ENCODE measurements at places on chromosomes 6 and 20.

DNA sequence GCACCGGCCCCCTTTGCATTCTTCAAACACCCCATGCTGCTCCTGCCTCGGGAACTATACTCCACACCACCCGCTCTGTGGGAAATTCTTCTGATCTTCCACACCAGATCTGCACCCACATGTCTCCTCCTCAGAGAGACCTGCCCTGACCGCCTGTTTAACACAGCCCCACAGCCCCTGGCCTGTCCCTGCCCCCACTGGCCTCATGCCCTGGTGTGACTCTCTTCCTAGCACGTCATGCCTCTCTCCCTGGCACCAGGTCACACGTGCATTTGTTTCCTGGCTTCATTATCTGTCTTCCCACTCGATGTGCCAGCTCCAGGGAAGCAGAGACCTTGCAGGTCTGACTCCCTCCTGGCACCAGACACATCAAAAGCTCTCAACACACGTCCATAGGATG, 79.6 kb downstream of the ANKRD60 start:
- DNase-seq: no peak

DNA sequence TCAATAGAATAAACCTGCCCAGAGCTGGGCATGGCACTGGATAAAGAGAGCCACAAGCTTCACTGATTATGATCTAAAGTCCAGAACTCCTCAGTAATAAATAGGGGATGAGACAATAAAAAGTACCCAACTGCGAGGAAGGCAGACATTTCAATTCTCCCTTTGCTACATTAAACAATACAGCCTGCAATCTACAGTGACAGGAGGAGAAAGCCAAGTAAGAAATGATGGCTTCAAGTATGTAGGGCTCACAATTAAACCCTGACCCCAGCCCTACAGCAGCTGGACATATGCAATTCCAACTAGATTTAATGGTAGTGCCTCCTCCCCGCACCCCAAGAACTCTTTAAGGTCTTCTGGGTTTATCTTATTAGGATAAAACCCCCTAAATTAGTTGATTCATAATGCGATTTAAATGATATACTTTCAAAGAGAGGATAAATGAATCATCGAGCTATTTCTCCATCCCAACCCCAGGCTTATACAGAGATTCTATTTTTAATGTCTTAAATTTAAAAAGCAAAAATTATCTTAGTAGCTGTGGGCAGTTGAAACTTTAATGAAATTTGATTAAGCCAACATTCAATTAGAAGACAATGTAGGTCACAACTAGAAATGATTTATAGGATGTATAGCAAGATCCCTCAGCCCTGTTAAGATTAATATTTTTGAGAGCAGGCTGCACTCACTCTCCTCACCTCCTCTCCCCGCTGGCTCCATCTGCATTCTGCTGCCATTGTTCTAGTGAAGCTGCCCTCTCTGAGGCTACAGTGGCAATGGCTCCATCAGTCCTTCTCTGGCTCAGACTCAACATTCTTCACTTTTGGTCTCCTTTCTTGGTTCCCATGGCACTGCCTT, 57.1 kb downstream of the OGFRL1 start:
- no peak for DNase-seq

- no peak for DNase-seq
These were observed 397.2 kb downstream of the SAMD5 start for GRCh38 chr6:147905711-147906110.

GRCh38 chr6:33909737-33910136, 105.9 kb upstream of the MLN start:
- DNase-seq: no peak

DNA sequence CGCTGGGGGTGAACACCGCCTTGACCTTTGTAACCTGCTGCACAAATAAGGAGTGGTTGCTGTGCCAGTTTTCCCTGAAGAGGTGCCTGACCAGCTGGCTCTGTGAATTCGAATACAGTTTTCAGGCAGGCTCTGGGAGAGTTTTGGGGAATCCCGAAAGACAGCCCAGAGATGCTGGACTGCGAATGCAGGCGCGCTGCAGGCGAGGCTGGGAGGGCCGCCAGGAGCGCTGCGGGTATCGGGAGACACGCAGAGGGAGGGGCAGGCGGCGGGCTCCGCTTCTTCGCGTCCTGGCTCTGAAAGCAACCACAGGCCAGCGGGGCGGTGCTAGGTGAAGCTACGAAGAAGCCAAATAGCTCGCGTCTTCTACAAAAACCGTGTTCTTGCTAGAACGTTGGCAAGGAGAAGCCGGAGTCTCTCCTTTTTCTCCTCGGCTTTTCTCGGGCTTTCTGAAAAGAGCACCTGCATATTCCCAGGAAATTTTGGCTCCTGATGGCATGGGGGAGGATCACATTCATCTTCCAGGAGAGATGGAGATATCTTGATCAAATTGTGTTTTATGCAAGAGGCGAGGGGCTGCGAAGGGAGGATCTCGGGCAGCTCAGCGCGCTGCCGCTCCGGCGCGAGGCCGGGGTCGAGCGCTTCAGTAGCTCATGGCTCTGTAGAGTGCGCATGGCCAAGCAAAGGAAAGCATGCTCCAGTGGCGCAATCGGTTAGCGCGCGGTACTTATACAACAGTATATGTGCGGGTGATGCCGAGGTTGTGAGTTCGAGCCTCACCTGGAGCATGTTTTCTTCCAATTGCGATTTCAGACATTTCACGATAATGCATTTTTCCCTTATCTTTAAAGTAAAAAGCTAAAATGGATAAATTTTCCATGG, 158.1 kb upstream of the ZNF184 start:
- peak; percentile 80 for DNase-seq

DNA sequence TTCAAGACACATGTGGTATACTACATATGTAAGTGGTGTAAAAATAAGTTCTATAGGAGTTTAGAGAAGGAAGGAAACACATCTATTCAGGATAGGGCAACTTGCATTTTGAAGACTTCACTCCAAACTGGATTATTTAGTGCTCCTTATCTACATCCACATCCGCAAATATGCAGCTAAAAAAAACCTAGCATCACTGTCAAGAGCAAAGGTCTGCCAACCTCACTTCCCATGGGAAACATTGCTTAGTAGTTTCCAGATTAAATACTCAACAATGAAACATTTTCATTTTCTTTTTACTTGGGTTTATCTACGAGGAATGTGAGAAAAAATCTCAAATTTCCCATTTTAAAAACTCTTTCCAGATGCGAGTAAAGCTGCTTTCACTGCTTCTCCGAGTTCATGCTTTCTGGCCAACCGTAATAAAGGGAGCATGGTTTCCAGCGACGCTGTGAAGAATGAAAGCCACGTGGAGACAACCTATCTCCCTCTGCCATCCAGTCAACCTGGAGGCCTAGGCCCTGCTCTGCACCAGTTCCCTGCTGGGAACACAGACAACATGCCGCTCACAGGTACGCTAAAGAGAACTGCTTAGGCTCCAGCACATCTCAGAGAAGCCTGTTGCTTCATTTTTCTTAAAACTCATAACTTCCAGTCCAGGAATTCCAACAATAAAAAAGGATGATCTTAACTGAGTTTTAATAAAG, 48.2 kb downstream of the RFX6 start:
- DNase-seq: no peak

GRCh38 chr6:161135695-161136591, 137.9 kb downstream of the AGPAT4 start:
- DNase-seq: no peak

DNA sequence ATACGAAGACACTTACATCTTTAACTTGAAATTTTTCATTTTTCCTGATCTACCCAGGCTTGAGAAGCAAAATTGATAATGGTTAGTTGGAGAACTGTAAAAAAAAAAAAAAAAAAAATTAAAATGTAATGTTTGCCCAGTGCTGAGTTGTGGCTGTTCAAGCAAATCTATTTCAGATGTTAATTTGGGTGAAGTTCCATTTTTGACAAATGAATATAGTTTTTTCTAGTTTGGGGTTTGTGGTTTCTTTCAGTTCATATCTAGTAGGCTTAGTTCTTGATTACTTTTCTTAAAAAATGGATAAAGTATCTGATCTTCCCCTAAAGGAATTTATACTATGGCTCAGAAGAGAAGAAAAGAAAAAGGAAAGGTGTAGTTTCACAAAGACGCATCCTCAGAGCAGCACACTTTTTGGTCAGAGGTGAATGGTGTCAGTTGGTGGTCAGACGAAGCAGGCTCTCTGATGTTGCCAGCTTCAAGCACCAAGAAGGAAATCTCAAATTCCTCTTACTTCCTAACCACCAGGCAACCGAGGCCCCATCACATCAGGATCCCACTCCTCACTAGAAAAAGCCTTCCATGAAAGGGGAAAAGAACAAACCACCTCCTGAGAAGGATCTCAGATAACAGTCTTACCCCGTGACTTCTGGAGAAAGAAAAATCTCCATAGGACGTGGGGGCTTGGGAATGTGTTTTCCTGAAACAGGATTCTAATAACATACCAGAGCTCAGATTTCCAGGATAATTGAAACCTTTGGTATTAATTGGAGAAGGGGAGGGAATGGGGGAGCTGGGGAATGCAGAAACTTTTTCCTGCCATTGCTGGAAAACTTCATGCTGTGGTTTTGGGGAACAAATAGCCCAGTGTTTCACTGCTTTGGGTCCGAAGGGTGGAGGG, 396.2 kb downstream of the CD83 start:
- DNase-seq: no peak

DNA sequence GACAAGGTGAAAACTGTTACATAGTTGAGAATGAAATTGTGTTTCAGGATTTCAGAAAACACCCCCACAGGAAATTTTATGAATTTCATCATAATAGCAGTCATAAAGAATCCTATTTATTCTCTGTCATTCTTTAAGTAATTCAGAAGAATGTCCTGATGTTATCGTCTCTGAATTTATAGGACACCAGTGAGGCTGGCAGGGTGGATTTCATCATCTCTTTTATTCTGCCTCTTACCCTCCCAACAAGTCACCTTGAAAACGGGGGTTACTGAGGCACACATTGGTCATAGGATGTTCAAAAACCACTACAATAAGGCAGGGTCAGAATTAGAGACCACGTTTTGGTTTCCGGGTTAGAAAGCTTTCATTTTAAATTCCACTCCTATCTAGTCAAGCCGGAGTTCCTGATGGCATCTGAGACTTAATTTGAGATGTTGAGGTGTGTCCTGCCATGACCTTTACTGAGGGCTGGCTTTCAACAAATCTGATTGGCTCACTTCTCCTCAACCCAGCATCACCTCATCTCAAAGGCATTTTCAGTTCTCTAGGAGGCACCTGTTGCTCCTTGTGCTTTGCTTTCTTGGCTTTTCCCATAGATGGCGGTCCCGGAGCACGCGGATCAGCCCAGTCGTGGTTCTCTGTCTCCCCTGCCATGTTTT, 230.6 kb upstream of the SUPT3H start:
- no peak for DNase-seq

- no peak for DNase-seq
These were observed 3.3 kb downstream of the ANKRD6 start for GRCh38 chr6:89436226-89436625.

DNA sequence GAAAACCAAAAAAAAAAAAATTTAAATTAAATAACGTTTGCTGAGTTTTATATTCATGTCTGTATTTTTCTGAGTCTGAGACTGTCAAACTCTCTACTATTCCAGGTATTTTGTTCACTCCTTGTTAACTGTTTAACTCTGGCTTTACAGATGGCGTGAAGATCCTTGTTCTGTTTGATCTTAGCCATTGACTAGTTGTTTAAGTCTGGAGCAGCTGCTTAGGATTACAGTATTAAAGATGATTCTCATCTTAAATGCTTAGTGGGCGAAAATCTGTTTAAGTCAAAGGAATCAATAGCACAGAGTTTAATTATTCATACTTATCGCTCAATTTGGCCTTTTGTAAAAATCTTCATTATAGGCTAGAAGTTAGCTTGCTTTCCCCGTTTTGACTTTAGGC, 2.4 kb downstream of the PHACTR2 start:
- no peak for DNase-seq

- no peak for DNase-seq
These were observed 316.1 kb upstream of the CDH4 start for GRCh38 chr20:60935971-60936370.

GRCh38 chr6:135439549-135439948, 58.0 kb downstream of the AHI1 start:
- no peak for DNase-seq

DNA sequence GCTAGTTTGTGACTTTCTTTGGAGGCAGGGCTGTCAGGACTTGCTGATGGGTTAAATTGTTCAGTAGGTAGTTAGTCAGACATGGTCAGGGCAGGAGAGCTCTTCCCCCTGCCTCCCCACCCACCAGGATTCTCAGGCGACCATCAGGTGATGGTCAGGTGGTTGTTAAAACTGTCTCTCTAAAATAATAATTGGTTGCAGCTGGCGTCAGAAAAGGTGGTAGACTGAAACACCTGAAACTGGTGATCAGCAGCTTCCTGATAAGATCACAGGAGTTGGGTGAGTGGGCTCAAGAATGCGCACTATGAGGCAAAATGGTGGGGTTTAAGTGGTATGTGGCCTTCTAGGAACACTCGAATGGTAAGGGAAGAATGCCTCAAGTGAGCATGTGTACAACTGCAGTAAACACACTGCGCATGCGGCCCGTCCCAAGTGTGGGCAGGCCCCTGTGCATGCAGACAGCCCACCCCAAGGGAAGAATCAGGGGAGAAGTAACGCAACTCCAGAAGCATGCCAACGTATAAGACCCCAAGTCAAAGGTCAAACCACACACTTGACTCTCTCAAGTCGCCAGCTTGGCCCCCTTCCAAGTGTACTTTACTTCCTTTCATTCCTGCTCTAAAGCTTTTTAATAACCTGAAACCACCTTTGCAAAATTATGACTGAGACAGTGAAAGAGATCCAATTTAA, 7.9 kb upstream of the BLCAP start:
- no peak for DNase-seq

DNA sequence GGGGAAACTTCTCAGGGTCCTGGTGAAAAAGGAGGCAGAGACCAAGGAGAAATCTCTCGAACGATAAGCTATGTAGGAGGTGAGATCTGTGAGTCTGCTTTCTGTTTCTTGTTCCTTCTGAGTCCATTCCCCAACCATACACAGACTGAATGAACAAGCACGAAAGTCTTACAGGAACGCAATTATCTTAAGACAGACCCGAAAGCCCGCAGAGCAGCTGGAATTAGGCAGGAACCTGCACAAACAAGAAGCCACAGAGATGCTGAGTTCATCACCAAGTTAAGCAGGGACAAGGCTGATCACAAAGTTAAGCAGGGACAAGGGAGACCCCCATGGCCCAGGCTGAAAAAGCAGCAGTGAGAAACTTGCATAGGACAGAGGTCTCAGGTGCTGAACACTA, 21.4 kb upstream of the NELFCD start:
- DNase-seq: no peak

GRCh38 chr6:146885708-146886457, 287.1 kb downstream of the ADGB start:
- DNase-seq: no peak

DNA sequence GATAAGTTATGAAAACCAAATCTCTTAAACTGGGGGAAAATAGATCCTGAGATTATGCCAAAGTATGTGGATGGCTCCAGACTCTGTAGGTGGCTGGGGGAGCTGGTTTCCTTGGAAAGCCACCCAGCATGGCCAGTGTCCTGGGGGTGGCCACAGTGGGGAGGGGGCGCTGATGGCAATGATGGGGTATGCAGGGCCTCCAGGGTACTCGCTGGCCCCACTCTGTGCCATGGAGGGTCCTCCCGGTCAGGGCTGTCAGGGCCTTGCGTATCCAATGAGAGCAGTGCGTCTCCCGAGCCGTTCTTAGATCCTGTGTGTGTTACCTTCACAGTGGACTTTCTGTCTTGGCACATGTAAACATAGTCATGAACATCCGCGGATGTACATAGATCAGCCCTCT, 152.8 kb downstream of the TMEM242 start:
- no peak for DNase-seq

All from stimulated activated CD4-positive, alpha-beta T cell treated with anti-CD3 and anti-CD28 coated beads, Interleukin-2, amount 100 ng/mL, for 24 hours (primary cell).